ENCODE measurements at places on chromosomes 3 and 15.
A peak's percentile ranks its signal among the peaks of the same experiment; 100 is the strongest.

DNA sequence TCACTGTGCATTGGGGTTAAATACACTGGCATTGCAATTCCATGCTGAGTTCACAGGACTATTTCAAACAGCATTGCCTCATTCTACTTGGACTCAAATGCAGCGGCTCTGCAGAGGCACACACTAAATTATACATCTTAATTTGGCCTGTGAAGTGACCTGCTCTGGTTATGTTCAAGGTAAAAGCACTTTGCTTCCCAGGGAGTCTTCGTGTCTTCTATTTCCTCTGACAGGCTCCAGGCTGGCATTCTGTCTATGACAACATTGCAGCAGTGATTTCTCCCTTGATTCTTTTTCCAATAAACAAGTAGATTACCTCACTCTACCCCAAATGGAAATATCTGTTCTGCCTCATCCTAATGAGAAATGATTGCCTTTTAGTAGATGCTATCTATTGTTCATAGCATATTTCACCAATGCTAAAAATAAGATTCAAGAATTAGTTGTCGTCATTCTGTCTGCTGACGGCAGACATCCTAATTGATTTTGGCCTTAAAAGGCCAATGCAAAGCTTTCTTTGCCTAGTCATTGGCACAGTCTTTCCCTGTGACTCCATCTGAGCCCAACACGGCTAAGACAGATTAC lies 33.8 kb downstream of the FMN1 start:
- H3K27me3 ChIP-seq, result no peaks in the 10 kb centered on the region
- no peak for DNase-seq
- no peaks in the 10 kb centered on the region for H3K4me1 ChIP-seq
- no peak overlapping the region for H3K4me3 ChIP-seq
- H3K27ac ChIP-seq, result no peak overlapping the region
- no peaks in the 10 kb centered on the region for H3K36me3 ChIP-seq

DNA sequence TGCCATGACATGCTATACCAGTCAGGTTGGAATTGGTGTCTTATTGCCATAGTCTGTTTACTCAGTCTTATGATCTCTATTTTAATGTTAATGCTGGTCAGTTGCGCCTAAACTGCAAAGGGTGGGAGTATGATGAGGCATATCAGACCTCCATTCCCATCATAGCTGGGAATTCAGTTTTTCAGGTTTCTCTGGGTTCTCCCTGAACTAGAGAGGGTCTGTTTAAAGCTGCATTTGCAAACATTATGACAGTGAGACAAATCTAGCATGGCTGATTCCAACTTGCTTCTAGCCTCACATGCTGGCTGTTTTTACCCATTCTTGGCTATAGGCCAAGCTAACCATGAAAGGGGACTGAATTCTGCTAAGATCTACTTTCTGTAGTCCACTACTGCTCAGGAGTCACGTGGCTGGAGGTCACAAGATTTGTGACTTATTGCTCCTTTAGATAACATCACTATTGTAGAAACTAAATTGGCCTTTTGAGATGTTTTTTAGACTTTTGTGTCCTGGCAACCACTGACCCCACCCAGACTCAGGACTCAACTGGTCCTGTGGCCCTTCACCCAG lies 96.5 kb downstream of the TGFBR2 start:
- H3K36me3 ChIP-seq, result no peaks in the 10 kb centered on the region
- no peak for DNase-seq
- no peak overlapping the region for H3K4me3 ChIP-seq

- no peak overlapping the region for H3K27ac ChIP-seq
- no peak for DNase-seq
- peaks cover 6% of the 10 kb centered on the region for H3K4me1 ChIP-seq
- no peak overlapping the region for H3K4me3 ChIP-seq
- H3K36me3 ChIP-seq, result no peaks in the 10 kb centered on the region
Observed at GRCh38 chr15:59237924-59238331, 31.3 kb downstream of the LDHAL6B start.

- H3K4me1 ChIP-seq, result peaks cover 6% of the 10 kb centered on the region
- no peak overlapping the region for H3K27ac ChIP-seq
- H3K4me3 ChIP-seq, result no peak overlapping the region
- no peaks in the 10 kb centered on the region for H3K36me3 ChIP-seq
- no peaks in the 10 kb centered on the region for H3K27me3 ChIP-seq
- no peak for DNase-seq
Observed at GRCh38 chr3:194971009-194971408, 285.3 kb downstream of the FAM43A start.

DNA sequence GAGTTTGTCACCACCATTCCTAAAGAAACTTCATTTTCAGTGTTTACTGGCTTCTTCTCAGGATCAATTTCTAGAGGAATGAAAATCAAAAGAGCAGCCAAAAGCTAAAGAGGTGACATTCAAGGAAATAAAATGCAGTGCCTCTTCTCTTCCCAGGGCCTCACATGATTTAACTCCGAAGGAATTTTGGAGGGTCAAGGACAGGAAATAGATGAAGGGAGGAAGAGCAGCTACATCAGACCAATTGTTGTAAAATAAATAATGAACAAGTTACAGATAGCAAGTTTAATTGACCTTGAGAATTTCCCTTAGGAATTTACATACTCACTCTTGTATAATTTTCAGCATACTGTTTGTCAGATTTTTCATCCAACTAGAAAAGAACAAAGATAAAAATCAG lies 78.1 kb downstream of the LRRFIP2 start:
- peaks cover 17% of the 10 kb centered on the region for H3K36me3 ChIP-seq
- DNase-seq, result peak; percentile 59
- no peak overlapping the region for H3K27ac ChIP-seq
- no peak overlapping the region for H3K4me3 ChIP-seq
- no peaks in the 10 kb centered on the region for H3K27me3 ChIP-seq
